Activated gamma-delta T cell treated with Interleukin-2 at 50 U/mL for 16 hours (primary cell): ENCODE measurements at places on chromosomes 5 and 9.

DNA sequence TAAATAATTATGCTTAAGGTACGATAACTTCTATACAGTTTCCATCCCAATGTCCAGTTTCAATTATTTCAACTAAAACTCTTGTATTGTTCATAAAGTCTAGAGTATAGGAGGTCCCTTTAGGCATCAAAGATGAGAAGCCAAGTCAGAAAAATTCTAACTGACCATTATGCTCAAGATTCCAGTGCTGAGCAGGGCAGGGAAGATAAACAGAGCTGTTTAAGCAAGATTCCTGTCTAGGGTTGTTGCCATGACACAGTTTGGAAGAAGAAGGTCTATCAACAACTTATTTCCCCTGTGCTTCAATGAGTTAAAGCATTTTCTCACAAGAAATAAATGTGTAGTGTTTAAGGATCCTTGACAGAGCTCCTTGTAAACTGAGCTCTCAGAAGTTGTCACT lies 48.9 kb upstream of the MTAP start:
- no peak for DNase-seq

- no peak for DNase-seq
Observed at GRCh38 chr5:176741561-176742211, 68.7 kb upstream of the UNC5A start.

GRCh38 chr9:107397076-107398044 lies 92.2 kb downstream of the KLF4 start:
- DNase-seq, result no peak

- no peak for DNase-seq
Observed at GRCh38 chr9:70444904-70445303, 30.4 kb upstream of the KLF9 start.

DNA sequence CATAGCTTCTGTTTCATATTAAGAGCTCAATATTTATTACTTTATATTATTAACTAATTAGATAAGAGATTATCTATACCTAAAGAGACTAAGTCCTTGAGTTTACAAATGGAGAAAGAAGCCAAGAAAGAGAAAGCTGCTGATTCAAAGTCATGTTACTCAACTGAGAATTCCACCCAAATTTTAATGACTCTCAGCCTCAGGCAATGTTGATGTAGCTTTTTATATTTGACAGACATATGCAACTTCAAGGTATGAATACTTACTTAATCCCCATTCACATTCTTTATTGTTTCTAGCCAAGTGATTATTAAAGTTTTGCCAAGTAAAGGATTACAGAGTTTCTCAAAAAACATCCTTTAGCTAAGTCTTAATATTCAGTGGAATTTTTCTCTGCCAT lies 527.5 kb upstream of the NMUR2 start:
- no peak for DNase-seq

GRCh38 chr5:59021286-59021673 lies 438.4 kb downstream of the RAB3C start:
- no peak for DNase-seq

GRCh38 chr5:168390491-168390890 lies 95.8 kb upstream of the RARS1 start:
- DNase-seq, result no peak

- DNase-seq, result no peak
Observed at GRCh38 chr9:129775448-129775798, 22.6 kb upstream of the PTGES start.

- DNase-seq, result no peak
Observed at GRCh38 chr5:3000631-3001030, 249.2 kb upstream of the IRX2 start.

- DNase-seq, result no peak
Observed at GRCh38 chr9:99090336-99091130, 14.4 kb upstream of the TGFBR1 start.

DNA sequence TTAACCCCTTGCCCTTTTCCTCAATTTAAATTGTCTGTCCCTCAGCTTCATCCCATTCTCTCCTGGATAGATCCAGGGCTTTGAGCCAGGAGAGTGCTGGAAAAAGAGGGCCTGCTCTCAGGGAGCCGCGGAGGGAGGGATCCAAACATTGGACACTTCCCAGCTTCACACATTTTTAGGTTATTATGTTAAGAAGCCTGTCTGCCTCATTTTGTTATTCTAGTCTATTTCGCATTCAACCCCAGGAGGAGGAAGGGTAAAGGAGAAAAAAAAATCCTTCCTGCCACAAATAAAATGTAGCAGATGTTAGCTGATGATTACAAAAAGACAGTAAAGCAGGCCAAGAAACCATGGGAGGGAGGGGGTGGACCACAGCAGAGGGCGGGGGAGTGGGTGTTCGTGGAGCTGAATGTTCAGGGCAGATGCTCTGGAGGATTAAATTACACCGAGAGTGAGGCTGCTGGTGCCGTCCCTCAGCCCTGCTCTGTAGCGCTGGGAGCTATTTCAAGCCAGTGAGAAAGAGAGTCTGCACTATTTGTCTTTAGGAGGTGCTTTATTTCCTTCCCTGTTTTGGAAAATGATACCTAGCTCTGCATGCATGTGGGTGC lies 60.6 kb upstream of the ZFR start:
- no peak for DNase-seq

GRCh38 chr5:22351178-22351577 lies 502.0 kb downstream of the CDH12 start:
- DNase-seq, result no peak

DNA sequence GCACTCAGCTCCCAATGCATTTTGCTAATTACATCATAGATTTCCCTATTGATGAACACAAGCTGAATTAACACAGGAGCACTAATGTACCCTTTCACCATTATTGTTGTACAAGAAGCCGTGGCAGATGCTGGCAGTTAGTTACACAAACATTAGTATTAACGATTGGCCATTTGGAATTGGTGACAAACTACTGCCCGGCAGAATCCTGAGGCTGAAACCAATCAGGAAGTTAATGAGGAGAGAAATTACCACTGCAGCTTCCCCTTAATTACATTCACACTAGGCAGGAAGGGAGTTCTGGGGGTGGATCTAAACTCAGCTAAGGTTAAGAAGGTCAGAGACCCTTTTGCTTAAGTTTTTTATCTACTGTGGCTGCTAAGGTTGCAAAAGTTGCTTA lies 9.6 kb upstream of the DMRT3 start:
- no peak for DNase-seq

DNA sequence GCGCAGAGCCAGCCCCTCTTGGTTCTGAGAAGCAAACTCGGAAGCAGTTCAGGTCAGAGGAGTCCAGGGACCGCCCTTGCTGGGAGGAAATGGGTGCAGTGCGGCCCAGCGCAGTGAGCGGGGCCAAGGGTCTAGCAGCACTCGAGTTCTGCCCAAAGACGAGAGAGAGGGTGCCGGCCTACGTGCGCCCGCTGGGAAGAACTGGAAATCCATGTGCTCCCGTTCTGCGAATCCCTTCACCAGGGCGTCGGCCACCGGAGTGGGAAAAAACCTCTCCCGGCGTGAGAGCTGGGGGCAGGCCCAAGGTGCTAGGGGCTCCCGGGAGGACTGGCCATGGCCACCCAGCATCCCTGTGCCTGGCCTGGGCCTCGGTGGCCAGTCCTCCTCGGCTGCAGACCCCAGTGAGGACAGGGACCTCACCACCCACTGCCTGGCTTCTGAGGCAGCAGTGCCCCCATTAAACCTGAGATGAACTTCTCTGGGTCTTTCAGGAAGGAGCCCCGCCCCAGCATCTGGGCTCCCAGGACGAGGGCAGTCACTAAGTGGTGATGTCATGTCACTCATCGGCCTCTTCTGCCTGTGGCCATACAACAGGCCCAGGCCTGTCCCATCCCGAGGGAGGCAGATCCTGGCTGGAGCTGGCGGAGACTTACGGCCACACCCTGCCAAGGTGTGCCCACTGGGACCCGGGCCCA lies 10.6 kb downstream of the TMEM250 start:
- DNase-seq, result no peak

DNA sequence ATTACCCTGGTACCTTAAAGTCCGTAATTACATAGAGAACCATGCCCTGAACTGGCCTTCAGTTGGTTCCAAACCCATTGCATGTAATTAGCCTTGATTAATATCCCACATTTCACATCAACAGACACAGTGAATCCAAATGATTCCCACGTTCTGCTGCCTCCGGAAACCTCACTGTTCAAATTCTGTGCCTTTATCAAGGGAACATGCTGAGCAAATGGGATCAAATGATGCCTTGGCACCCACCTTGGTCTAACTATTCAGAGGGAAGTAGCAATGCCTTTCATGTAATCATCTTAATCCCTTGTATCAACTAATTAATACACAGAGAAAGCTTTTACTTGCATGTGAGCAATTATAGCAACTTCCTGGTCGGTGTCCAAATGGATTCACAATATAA lies 100.6 kb downstream of the EFNA5 start:
- no peak for DNase-seq

DNA sequence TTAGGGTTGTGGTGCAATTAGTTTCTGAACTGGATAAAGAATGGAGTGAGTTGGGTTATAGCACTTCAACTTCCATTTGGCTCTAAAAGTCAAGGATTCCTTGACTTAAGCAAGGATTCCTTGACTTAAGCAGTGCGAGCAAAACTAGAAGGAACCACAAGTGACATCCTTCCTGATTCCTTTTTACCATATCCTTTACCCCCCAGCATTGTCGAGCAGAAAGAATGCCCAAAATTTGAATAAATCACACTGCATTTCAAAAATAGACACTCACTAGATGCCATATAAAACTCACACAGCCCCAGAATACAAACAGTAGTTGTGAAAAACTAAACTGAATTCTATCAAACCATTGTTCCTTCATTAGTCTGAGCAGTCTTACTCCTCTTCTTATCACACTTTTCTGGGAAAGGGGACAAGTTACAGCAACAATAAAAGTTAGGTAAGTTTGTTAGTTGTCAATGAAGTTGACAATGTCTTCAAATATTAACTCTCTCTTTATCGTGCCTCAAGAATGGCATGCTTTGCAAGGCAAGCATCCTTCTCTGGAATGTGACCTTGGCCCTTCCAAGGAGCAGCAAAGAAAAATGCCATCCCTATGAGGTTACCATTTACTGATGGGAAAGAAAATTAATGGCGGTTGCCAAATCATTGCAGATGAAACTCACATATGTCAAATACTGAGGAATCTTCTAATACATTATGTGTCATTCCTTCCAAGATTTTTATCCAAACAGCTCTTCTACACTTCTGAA lies 273.3 kb upstream of the ANKRD55 start:
- DNase-seq, result no peak

GRCh38 chr5:17096952-17097695 lies 120.3 kb upstream of the BASP1 start:
- no peak for DNase-seq

- DNase-seq, result no peak
Observed at GRCh38 chr9:73643379-73644013, 491.8 kb downstream of the ANXA1 start.

GRCh38 chr5:134911285-134912206 lies 6.6 kb downstream of the PCBD2 start:
- DNase-seq, result no peak

DNA sequence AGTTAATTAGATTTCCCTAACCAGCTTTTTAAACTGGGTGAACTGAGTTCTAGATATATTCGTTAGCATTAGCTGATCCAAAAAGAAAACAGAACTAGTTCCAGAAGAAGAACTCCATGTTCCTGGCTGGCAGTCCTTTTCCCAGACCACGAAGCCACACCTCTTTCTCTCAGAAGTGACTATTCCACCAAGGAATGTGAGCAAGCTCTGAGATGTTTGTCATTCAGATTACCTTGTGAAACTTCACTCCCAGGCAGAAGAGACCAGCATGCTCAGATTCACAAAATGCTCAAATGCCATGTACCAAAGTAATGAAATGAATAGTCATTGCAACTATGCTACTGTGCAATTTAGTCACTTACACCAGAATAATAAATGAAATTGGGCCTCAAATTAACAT lies 4.4 kb upstream of the SSBP2 start:
- no peak for DNase-seq

DNA sequence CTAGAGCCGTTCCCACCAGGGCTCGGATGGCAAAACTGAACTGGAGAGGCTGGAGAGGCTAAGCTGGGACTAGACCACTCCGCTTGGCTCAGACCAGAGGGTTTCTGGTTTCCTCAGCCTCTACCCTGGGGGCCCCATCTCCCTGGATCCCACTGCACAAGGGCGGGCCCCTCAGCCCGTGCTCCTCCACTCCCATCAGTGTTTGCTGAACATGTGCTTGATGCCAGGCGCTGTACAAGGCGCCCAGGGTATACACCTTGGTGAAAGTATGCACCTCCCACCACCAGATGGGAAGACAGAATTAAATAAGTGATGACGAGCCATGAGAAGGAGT lies 18.0 kb downstream of the GPX3 start:
- no peak for DNase-seq

DNA sequence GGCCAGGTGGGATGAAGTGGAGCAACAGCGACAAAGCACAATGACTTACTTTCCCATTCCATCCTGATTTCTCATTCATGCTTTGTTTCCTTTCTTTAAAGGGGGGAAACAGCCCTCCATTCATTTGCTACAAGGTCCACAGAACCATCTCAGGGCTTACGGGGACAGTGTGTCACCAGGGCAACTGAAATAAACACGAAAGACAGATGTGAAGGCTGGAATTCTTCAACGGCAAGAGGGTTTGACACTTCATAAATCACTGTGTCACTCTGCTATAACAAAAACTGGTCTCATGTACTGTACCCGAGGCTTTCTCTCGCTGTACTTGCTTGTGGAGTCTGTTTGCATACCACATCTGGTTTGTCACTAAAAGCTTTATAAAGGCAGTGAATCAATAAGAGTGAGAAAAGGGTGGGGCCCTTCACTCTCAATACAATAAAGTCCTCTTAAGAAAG lies 150.8 kb downstream of the EFNA5 start:
- DNase-seq, result no peak

GRCh38 chr5:34476941-34477565 lies 179.1 kb upstream of the RAI14 start:
- DNase-seq, result no peak

GRCh38 chr9:17021387-17021970 lies 113.4 kb upstream of the CNTLN start:
- DNase-seq, result no peak

DNA sequence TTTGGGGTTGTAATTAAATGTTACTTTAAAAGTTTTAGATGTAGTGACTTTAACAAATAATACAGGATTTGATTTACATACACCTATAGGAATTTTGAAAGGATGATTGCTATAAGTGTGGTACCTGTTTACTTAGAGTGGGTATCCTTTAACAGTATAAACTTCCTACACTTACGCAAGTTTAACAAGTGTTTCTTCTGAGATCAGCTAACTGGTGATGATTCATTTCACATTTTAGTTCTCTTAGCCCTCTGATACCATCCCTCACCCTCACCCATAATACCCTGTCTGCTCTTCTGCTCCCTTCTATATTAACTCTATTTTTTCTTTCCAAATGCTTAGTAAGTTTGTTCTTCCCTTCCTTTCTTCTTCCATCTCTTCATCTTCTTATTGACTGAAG lies 197.9 kb downstream of the GDNF start:
- no peak for DNase-seq

- DNase-seq, result no peak
Observed at GRCh38 chr5:91776249-91776648, 393.1 kb upstream of the ARRDC3 start.

DNA sequence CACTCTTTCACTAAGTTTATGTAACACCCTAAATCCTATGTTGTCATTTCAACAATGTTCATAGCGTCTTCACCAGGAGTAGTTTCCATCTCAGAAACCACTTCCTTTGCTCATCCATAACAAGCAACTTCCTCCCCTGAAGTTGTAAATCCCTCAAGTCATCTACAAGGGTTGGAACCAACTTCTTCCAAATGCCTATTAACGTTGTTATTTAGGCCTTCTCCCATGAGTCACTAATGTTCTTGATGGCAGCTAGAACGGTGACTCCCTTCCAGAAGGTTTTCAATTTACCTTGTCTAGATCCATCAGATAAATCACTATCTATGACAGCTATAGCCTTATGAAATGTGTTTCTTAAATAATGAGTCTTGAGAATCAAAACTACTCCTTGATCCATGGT lies 73.3 kb upstream of the TARS1 start:
- DNase-seq, result no peak

GRCh38 chr5:132526290-132526973 lies 16.9 kb downstream of the IL5 start:
- peak; percentile 26 for DNase-seq
